ENCODE measurements at places on chromosomes 3 and 15.

DNA sequence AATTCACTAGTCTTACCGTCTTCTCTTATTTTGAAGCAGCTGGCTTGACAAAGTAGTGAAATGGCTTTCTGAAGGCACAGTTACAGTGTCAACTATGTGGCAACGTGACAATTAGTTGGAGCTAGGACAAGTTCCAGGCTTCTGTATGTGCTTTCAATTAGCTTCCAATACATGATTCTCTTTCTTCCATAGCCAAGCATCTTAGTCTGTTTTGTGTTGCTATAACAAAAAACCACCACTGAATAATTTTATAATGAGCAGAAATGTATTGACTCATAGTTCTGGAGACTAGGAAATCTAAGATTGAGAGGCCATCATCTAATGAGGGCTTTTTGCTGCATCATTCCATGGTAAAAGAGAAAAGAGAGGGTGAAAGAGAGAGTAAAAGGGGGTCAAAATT, 365.1 kb upstream of the PLSCR5 start:
- DNase-seq = no peak

GRCh38 chr15:80285379-80285778, 33.4 kb upstream of the CTXND1 start:
- DNase-seq = no peak

- no peak for DNase-seq
These were observed 466 bp upstream of the HCN4 start for GRCh38 chr15:73369154-73369694.

- no peak for DNase-seq
These were observed 1036.1 kb downstream of the MCTP2 start for GRCh38 chr15:95267481-95267880.

DNA sequence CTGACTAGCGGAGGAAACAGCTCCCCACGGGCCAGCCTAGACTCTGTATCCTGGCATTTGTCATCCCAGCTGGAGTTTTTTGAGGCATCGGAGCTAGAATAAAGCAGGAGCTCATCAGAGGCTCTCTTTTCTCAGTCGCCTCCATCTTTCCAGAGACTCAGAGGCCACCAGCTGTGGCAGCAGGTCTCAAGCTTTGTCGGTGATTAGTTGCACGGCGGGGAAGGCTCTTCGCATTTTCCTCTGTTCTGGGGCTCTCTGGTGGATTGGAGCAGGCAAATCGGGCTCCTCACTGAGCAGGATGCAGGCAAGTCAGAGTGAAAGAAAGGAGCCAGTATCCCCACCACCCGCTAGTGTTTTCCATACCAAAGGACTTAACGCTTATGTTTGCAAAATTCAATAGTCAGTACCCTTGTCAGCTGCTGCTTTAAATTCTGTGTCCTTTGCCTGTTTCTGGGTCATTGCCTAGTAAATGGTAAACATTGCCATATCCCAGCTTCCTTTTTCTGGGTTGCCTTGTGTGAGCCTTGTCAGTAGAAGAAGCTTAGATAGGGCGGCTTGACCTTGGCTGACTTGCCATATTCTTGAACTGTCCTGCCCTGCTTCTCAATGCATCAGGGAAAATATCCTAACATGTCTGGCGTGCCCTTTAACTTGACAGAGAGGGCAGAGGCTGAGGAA, 127.1 kb downstream of the PTPRG start:
- no peak for DNase-seq

- DNase-seq = no peak
These were observed 11.3 kb upstream of the IL12A start for GRCh38 chr3:159977295-159977694.

DNA sequence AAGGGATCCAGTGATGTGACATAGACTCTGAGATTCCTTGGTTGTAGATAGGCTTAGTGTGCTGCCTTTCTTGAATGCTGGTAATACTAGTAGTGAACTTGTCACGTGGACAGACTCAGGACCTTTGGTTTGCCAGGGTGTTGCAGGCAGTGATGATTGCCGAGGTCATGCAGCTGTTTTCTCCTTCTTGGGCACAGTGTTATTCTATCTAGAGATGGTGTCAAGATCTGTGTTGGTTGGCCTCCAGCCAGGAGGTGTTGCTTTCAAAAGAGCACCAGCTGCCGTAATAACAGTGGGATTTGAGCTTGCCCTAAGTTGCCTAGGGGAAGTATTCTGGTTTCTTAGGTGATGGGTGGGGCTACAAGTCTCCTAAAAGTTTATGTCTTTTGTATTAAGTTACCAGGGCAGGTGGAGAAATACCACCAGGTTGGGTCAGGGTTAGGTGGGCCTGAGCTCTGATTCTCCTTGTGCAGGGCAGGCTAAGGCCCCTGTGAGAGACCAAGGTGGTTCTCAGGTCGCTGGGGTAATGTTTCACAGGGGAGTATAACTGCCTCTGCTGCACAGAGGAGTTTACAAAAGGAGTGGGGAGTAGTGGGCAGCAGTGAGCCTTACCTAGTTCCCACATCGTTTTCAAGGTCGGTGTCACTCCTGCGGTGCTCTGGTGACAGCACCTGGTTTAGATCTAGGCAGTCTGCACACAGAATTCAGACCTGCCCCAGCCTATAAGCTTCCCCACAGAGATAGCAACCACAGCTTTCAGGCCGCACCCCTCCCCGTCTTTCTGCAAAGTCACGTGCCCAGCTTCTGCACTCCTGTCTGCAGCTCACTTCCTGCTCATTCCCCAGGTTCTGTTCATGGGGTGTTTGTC, 350.3 kb downstream of the DOCK3 start:
- DNase-seq = peak; percentile 34

- no peak for DNase-seq
These were observed 55.4 kb downstream of the KLF13 start for GRCh38 chr15:31381801-31382712.

- DNase-seq = no peak
These were observed 46.5 kb upstream of the MITF start for GRCh38 chr3:69692761-69693160.
